ENCODE measurements at places on chromosomes 1 and 21. TPM values are rescaled to one million over a fixed set of nuclear protein-coding genes. Genes with fewer than 3 reads are reported as not detected.

GRCh38 chr1:227543283-227544066 lies 19.9 kb upstream of the ZNF678 start:
- no peaks in the 10 kb centered on the region for H3K27me3 ChIP-seq

- no peak overlapping the region for H3K27ac ChIP-seq
- H3K36me3 ChIP-seq = no peaks in the 10 kb centered on the region
- DNase-seq = no peak
- no peak overlapping the region for H3K4me3 ChIP-seq
- H3K27me3 ChIP-seq = no peaks in the 10 kb centered on the region
- no peaks in the 10 kb centered on the region for H3K4me1 ChIP-seq
Measured at GRCh38 chr1:62327360-62328055, 8.3 kb upstream of the KANK4 start.

DNA sequence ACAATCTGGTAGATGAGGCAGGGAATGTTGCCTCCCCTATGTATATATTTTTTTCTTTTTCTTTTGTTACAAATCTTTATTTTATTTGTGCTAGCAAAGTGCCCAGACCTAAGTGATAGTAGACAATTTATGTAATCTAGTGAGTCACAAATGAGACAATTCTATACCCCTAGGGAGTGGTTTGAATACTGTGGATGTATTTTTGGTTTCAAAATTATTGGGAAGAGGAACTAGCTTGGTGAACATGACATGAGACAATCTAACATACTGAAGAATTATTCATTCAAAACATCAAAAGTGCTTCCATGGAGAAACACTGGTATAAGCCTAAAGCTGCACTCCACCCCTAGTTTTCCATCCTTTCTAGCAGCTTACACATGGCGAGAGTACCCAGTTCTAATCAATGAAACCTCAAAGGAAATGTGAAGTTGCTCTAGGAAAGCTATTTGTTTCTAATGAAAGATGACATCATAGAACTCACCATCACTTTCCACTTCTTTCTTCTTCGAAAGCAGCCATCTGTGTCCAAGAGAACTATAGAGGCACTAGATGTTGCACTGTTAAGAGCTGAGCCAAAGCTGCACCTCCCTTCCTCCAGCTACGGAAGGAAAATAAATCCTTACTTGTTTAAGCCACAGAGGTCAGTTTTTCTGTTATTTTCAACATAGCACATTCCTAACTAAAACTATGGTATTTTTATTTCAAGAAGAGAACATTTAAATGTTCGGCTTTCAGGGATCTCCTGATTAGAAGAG lies 764.6 kb downstream of the LTN1 start:
- no peaks in the 10 kb centered on the region for H3K36me3 ChIP-seq
- H3K27me3 ChIP-seq = no peaks in the 10 kb centered on the region
- no peak for DNase-seq

DNA sequence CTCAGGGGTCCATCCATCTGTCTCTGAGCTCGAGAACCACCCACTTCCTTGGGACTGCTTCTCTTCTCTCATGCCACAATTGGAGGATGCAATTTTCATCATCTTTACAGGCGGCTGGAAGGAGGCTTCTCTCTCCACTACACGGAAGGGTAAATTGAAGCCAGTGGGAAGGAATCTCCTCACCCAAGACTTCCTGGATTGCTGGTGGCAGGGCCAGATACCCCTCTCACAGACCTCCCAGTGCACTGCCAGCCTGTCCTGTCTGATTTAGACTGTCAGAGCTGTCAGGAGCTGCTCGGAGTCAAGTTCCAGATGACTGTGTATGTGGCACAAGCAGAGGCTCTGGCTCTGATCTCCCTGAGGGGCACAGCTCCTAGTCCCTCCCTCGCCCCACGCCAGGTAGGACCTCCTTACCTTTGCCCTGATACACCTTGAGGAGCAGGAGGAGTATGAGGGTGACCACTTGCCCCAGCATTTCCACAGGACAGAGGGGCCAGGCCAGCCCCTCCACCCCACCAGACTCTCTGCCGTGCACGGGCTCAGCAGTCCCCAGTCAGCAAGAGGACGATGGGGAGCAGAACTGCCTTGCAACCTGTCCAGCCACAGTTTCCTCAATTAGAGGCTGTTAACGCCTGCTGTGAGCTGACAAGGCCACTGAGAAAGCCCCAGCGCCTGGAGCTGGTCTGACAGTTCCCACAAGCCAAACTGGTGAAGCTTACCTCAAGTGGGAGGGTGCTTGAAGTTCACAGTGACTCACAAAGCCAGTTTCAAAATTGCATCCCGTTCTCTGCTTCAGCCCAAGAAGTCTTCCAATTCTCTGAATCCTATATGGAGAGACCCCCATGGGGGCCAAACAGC lies at the start of gene CD244:
CD244 (minus strand) TSS at position 685 of the 858 bp plus-strand sequence; CDS start at position 475, 210 bp downstream.
- peak; percentile 73 for DNase-seq
- H3K36me3 ChIP-seq = no peaks in the 10 kb centered on the region
- H3K4me3 ChIP-seq = peak within 1 kb of the TSS; percentile 30
- H3K27me3 ChIP-seq = no peaks in the 10 kb centered on the region

DNA sequence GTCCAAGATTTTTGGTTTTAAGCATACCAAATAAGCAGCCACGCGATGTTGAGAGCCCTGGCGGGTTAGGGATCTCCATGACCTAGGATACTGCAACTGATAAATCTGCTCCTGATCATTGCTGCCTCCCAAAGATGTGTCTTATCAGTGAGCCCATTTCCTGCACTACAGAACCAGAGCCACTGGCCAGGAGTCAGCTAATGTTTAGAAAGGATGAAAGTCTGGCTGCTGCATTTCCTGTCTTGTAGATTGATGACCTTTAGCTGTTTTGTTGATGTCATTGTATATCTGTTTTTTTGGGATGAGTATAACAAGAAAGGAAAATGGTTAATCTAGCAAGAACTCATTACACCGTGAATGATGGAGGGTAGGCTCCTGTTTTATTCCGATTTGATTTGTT lies 74.5 kb downstream of the C1orf21 start:
- no peaks in the 10 kb centered on the region for H3K27me3 ChIP-seq
- no peaks in the 10 kb centered on the region for H3K36me3 ChIP-seq
- no peak for DNase-seq
- H3K27ac ChIP-seq = no peak overlapping the region
- H3K4me1 ChIP-seq = peaks cover 25% of the 10 kb centered on the region

- no peaks in the 10 kb centered on the region for H3K36me3 ChIP-seq
- no peak overlapping the region for H3K27ac ChIP-seq
- peaks cover 6% of the 10 kb centered on the region for H3K27me3 ChIP-seq
- H3K4me3 ChIP-seq = no peak overlapping the region
- no peak for DNase-seq
Measured at GRCh38 chr1:231186356-231187115, 24.7 kb downstream of the TRIM67 start.

DNA sequence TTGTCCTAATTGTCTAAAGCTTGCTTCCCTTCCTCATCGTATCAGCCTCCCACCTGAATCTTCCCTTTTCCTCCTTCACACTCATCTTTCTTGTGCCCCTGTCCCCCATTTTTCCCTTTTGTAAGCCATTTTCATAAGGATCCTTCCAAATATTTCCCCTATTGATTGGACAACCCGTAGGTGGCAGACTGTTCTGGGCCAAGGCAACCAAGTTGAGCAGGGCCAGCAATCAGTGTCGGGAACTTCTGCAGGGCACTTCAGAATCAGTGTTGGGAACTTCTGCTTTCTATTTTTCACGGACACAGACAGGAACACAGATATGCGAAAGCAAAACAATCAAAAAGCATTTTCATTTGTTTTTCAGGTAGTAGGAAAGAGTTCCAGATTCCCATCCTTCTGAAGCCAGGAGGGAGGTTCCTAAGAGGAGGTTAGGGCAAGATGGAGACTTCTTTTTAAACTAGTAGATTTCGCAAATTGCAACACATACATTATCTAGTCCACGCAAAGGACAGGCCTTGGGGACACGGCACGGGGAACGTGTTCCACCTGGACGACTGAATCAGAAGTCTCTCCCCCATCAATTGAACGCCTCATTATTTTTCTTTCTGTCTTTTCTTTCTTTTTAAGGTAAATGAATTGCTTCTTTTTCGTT lies 691 bp upstream of the MPZL1 start:
- peak overlapping the region; percentile 97 for H3K4me3 ChIP-seq
- no peaks in the 10 kb centered on the region for H3K36me3 ChIP-seq
- peak overlapping the region; percentile 88 for H3K27ac ChIP-seq
- H3K4me1 ChIP-seq = peaks cover 30% of the 10 kb centered on the region
- H3K27me3 ChIP-seq = no peaks in the 10 kb centered on the region
- peak; percentile 58 for DNase-seq

- no peak overlapping the region for H3K27ac ChIP-seq
- no peak for DNase-seq
- peaks cover 70% of the 10 kb centered on the region for H3K36me3 ChIP-seq
- H3K4me1 ChIP-seq = peaks cover 11% of the 10 kb centered on the region
Measured at GRCh38 chr21:32325706-32326105, 27.1 kb downstream of the MRAP start.

DNA sequence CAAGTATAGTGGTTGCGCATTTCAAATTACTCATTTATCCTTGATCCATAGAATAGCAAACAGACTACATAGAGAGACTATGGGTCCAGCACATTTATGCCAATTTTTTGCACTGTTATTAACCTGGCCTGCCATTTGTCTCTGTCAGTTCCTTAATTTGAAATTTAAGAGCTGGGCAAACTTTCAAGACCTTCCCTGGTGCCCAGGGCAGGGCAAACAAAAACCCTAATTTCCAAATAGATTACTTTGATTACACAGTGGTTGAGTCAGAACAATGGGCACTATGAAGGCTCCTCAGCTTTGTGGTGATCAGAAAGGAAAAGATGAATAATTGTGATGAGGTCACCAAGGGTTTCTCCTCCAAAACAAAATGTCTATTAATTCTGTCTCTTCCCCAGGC lies 80.6 kb downstream of the TNFSF18 start:
- H3K27ac ChIP-seq = no peak overlapping the region
- H3K27me3 ChIP-seq = no peaks in the 10 kb centered on the region
- DNase-seq = no peak
- H3K4me1 ChIP-seq = no peaks in the 10 kb centered on the region

DNA sequence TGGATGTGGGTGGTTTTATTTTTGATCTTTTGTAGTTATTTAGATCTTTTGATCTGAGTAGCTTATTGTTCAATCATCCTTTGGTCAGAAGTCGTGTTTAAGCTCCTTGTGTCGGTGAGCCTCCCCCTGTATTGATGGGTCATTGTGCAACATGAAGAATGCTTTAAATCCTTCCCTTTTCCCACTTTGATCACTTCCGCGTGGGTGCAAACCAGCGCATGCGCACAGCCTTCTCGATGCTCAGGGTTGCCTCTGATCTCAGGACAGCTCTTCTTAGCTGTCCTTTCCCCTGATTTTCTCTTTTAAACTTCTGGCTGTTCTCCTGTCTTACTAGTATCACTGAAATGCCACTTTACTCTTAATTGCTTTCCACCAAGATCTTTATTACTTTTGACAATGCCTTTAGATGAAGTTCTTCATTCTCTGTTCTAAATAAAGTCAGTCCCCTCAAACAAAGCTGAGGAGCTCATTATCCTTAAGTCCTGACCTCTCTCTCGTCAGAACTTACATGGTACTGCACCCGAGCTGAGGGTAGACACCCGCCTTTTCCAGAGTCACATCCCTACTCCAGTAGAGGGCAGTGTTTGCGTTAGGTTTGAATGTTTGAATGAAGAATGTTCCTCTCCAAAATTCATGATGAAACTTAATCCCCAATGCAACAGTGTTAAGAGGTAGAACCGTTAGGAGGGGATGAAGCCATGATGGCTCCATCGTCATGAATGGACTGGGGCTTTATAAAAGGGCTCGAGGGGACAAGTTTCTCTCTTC lies 547.9 kb upstream of the TMPRSS15 start:
- no peaks in the 10 kb centered on the region for H3K36me3 ChIP-seq
- no peak overlapping the region for H3K4me3 ChIP-seq
- DNase-seq = no peak
- no peaks in the 10 kb centered on the region for H3K27me3 ChIP-seq
- no peak overlapping the region for H3K27ac ChIP-seq

GRCh38 chr1:56824938-56825337 lies 5.7 kb upstream of the FYB2 start:
- H3K36me3 ChIP-seq = no peaks in the 10 kb centered on the region
- DNase-seq = no peak
- H3K27ac ChIP-seq = no peak overlapping the region
- H3K4me3 ChIP-seq = no peak overlapping the region

DNA sequence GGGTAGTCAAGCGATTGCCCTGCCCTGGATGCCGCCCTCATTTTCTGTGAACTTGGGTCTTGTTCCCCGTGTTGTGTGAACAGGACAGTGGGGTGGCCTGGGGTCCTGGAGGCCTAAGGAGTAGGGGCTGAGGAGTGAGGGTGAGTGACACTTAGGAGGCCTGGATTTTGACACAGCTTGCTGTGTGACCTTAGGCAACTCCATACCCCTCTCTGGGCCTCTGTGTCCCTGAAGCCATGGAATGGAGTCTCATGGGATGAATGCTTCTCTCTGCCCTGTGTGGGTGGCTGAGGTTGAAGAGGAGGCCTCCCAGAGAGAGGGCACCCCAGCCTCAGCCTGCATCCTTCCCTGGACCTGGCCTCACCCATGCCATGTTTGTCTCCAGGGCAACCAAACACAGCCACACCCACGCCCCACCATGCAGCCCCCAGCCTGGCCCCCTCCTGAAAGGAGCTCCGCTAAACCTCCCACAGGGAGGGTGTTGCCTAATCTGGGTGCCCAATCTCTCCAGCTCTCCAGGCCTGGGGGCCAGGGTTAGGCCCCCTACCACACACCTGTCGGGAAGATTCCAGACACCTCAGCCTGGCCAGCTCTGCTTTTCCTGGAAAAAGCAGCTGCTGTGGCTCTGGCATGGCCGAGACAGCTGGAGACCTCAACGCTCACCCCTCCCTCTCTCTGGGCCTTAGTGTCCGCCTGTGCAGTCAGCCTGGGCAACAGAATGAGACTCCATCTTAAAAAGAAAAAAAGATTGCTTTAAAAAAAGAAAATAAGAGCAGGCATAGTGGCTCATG lies 9.9 kb downstream of the MYOM3 start:
- H3K4me1 ChIP-seq = no peaks in the 10 kb centered on the region
- peak; percentile 39 for DNase-seq
- no peaks in the 10 kb centered on the region for H3K27me3 ChIP-seq
- no peaks in the 10 kb centered on the region for H3K36me3 ChIP-seq
- no peak overlapping the region for H3K4me3 ChIP-seq

GRCh38 chr1:183191833-183192232 lies 5.8 kb downstream of the LAMC2 start:
- H3K27ac ChIP-seq = no peak overlapping the region
- no peak for DNase-seq
- H3K4me1 ChIP-seq = no peaks in the 10 kb centered on the region
- no peaks in the 10 kb centered on the region for H3K27me3 ChIP-seq
- H3K4me3 ChIP-seq = no peak overlapping the region
- no peaks in the 10 kb centered on the region for H3K36me3 ChIP-seq

DNA sequence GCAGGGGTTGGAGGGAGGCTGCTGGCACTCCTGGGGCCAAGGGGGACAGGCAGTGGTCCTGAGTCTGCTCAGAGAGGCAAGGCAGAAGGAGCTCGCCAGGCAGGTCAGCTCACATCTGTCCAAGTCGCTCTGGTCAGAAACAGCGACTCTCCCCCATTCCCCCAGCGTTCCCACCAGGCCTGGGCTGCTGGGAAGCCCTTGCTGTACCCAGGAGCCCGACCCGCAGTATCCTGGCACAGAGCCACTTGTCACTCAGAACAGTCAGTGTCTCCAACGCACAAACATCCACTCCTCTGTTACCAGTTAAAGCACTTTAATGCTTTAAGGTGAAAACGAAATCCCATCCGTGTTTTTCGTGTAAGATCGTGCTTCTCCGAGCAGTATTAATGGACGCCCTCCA lies 16.6 kb upstream of the CCDC27 start:
- H3K4me3 ChIP-seq = no peak overlapping the region
- peaks cover 53% of the 10 kb centered on the region for H3K36me3 ChIP-seq
- H3K27ac ChIP-seq = no peak overlapping the region
- no peak for DNase-seq
- no peaks in the 10 kb centered on the region for H3K4me1 ChIP-seq

LMX1A gene
- total RNA-seq = 0.21 TPM

TP73 gene
- total RNA-seq = 3.6 TPM
